Inflammatory macrophage (primary cell): ENCODE measurements at places on chromosomes 7 and 10.

GRCh38 chr10:89278034-89278535 is 23.8 kb upstream of the IFIT2 start:
- DNase-seq: peak; percentile 51

- no peak for DNase-seq
Measured at GRCh38 chr7:1053816-1054370, 9.5 kb downstream of the GPR146 start.

DNA sequence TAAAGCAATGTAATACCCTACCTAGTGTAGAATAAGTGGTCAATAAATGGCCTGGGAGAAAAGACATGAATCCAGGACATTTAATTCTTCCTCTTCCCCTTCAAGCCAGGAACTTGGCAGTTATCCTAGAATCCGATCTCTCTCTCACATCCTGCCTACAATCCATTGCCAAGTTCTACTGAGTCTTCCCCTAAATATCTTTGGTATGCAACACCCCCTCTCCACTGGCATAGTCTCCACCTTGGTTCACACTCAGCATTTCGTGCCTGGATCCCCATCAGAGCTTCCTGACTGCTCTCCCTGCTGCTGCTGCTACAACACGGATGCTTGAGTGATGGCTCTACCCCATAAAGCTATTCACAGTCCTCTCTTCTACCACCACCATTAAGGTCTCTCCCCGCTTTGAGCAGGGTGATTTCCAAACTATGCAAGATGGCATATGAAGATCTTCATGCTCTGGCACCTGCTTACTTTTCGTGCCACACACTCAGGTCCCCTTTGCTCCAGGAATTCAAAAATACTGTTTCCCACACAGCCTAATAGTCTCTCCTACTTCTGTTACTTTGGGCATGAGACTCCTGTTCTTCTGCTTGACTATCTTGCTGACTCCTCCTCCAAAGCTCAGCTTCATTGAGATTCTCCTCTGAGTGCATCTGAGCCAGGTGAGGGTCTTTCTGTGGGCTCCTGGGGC is 4.8 kb downstream of the ANK3 start:
- no peak for DNase-seq

GRCh38 chr7:1154172-1154739 is 5.7 kb downstream of the ZFAND2A start:
- no peak for DNase-seq

- no peak for DNase-seq
Measured at GRCh38 chr10:98910048-98910447, 325.6 kb downstream of the HPSE2 start.

DNA sequence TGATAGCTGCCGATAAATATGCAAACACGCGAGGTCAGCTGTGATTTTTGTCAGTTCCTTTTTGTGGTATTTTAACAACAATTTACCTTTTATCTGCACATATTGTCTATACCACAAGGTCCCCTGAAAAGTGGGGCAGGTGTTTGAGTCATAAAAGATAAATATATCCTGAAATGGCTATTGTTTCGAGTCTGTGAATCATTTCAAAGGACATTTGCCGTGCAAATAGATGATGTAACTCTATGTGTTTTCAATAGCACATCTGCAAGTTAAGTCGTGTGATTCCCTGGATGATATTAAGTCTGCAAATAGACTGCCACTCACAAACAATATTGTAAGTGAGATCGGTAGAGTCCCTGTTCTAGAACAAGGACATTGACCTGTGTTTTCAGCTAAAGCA is 193.0 kb upstream of the PITRM1 start:
- no peak for DNase-seq

DNA sequence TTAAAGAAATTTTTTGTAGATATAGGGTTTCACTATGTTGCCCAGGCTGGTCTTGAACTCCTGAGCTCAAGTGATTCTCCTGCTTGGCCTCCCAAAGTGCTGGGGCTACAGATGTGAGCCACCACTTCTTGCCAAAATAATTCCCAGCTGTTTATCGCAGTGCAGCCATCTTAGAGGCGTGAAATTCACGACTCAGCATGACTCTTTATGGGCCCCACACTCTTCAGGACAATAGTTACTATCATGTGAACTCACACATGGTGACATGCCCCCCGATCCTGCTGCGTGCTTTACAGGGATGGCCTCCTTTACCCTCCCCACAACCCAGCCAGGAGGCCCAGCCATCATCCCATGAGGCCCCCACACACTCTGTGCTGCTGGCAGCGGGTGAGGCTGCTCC is 4.6 kb downstream of the COX19 start:
- no peak for DNase-seq

GRCh38 chr10:108496106-108496505 is 1331.6 kb upstream of the SORCS1 start:
- DNase-seq: no peak

- peak; percentile 24 for DNase-seq
Measured at GRCh38 chr10:119759832-119760231, 34.0 kb downstream of the INPP5F start.

- no peak for DNase-seq
Measured at GRCh38 chr10:77675347-77675746, 37.7 kb upstream of the KCNMA1 start.

DNA sequence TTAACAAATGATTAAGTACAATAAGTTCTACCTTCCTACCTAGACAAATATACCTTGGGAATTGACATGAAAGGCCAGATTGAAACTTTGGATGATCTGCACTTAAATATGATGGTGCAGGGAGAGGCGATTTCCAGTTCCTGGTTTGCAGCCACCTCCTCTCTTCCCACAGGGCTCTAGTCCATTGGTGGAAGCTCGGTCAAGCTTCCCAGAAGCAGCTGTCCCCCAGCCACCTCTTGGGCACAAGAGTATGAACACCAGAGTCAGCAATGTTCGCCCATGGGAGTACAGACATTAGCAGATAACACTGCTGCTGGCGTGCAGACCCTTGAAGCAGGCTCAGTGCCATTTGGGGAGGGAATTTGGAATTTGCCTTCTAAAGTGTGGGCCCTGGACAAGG is 1.5 kb upstream of the CPVL start:
- peak; percentile 75 for DNase-seq

- no peak for DNase-seq
Measured at GRCh38 chr7:139745678-139746143, 32.1 kb downstream of the HIPK2 start.

GRCh38 chr7:156173346-156173745 is 361.1 kb upstream of the SHH start:
- no peak for DNase-seq

GRCh38 chr10:34290412-34291081 is 524.5 kb downstream of the PARD3 start:
- DNase-seq: no peak

- DNase-seq: no peak
Measured at GRCh38 chr7:118151671-118152070, 32.3 kb upstream of the LSM8 start.

- DNase-seq: no peak
Measured at GRCh38 chr7:142835487-142835886, 19.4 kb upstream of the EPHB6 start.

DNA sequence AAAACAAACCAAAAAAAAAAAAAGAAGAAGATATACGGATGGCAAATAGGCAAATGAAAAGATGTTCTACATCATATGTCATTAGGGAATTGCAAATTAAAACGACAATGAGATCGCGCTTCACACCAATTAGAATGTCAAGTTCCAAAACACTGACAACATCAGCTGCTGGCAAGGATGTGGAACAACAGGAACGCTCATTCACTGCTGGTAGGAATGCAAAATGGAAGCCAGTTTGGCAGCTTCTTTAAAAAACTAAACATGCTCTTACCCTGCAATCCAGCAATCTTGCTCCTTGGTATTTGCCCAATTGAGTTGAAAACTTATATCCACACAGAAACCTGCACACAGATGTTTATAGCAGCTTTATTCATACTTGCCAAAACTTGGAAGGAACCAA is 34.8 kb downstream of the CALML5 start:
- no peak for DNase-seq

DNA sequence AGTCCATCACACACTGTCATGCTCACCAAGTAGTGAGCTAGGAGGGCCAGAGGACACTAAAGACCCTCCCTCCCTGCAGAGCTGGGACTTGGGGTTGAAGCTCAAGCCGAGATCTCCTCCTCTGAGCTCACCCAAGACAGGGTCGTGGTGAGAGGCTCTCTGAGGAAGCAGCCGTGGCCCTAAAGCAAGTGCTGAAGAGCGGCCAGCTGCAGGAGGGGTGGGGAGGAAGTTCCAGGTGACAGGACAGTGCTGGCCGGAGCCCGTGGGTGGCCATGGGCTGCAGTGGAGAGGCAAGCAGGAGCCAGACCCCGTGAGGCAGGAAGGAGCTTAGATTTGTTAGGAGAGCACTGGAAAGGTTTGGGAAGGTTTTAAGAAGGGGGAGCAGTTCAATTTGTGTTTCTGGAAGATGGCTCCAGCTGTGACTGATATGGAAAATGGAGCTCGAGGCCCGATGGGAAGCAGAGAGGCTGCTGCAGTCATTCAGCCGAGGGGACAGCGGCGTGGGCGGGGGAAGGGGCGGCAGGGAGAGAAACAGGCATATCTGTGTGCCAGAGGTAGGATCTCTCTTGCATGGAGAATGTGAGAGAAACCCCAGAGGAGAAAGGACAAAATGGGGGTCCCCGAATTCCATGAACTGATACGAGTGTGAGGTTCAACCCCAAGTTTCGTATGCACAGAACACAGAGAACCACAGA is 26.9 kb upstream of the DNAAF5 start:
- DNase-seq: no peak

DNA sequence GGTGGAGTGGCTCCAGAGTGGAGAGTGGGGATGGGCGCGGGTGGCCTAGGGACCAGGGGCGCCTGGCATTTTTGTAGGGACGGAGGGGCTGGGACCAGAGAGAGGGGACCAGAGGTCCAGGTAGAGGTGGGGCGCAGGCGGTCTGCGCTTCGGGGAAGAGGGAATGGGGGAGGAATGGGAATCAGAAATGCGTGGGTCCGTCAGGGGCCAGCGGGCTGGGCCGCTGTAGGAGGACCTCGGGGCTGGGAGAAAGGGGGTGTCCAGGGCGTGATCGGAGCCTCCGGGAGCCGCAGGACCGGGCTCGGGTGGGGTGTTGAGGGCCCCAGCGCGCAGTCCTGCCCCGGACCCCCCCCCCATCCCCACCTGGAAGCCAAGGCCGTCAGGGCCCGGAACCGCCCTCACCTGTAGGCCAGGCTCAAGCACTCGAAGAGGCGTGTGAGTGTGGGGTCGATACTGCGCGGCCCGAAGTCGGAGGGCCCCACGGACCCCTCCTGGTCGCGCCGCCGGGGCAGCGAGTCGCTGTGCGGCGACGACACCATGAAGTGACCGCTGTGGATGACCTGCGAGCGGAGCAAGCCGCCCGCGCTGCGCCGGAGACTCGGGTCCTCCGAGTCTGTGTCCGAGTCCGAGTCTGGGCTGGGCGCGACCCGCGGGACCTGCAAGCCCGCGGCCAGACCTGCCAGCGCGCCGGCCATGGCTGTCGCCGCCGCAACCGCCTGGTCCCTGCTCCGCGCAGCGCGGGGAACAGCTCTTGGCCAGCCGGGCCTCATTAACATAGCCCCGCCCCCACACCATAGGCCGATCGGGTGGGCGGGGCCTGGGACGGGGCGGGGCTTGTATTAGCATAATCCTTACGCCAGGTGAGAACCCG is at the start of gene MLXIPL:
MLXIPL (minus strand) TSS at position 725 of the 871 bp plus-strand sequence; CDS start at position 695, 30 bp downstream.
- peak; percentile 79 for DNase-seq

DNA sequence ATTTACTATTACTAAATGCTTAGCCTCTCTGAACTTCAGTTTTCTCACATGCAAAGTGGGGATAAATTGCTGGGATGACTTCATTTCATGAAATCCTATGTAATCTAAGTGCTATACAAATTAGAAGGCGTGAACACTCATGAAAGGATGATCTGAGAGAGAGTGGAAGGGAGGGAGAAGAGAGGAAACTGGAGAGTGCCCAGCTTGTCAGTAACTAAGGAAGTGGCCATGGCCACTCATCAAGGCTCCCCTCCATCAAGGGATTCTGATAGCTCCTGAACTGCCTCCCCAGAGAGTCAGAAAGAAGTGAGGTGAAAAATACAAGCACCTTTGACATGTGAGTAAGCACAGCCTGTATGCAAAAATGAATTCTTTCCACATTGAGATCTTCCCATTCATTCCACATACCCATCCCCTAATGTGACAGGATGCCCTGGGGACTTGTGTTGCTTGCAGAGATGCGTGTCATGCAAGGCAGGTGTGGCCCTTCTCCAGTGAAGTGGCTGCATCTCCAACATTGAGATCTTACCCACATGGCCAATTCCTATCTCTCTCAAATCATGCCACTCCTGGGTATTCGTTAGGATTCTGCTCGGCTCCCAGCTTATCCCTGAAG is 76.5 kb upstream of the ITPRID1 start:
- no peak for DNase-seq

DNA sequence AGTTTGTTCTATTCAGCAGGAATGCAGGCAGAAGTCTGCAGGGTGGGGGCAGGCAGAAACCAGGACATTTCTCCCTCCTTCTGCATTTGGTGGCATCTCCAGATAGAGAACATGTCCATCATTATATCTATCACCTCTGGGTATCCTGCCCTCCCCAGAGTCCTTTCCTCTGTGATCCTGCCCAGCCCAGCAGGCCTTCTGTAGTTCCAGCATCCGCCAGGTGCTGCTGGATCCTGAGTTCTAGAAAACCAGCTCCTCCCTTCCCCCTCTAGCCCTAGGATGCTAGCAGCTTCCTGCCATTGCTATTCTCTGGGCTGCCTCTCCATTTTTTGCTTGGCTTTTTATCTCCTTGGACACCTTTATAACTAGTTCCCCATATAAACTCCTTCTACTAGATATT is 180.3 kb downstream of the KCNMA1 start:
- no peak for DNase-seq

DNA sequence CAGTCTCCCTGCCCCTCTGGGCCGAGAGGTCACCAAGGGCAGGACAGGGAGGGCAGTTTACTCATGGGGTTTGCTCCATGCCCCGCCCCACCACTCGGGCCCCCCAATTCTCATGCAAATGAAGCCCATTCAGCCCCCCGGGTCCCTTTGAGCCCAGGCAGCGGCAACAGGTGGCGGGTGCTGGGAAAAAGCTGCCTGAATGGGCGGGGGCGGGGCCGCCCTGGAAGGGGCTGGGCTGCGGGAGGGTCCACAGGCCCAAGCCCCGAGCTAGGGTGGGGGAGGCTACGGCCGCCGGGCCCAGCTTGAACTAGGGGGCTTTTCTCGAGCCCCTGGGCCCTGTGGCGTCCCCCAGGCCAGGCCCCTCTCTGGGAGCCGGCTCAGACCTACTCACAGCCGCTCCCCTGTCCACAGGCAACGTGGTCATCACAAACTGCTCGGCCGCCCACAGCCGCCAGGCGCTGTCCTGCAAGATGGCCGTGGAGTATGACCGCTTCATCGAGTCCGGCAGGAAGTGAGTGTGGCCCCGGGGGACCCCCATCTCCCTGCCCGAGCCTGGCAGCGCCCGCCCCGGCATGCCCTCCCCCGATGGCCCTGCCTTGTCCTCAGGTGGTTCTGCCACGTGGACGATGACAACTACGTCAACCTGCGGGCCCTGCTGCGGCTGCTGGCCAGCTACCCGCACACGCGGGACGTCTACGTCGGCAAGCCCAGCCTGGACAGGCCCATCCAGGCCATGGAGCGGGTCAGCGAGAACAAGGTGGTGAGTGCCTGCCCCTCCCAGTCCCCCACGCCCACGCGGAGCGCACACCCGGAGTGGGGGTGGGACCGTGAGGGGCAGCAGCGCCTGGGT is 5.5 kb downstream of the LFNG start:
- DNase-seq: no peak

GRCh38 chr10:104267721-104268404 is 1.1 kb upstream of the GSTO2 start:
- DNase-seq: no peak
